ENCODE measurements at places on chromosomes 3 and 15.
A peak's percentile ranks its signal among the peaks of the same experiment; 100 is the strongest.

DNA sequence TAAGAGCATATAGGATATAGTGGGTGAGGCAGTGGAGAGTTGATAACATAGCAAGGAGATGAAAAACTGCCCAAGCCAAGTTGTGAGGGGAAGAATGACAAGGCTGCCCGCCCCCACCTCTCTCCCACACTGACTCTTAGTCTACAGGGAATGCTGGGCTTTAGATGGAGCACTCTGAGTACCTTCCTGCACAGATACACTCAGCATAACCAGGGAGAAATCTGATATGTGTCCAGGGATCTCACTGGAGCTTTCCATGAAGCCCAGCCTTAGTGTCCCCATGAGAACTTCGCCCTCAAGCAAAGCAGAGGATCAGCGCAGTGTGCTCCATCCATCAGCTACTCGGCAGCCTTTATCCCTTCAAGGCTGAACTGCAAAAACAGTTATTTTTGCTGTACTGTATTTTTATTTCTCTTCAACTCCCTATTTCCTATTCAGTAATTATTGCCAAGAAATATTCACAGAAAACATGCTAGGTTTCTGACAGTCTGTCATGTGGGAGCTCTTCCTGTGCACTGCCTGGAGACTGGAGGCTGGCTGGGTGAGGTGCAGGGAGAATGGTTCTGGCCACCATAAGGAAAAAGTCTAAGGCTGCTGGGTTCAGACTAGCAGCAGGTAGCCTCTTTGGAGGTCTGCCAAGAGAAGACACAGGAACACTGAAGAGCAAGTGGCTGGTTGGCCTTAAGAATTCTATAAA, 475.2 kb upstream of the PPP2R3A start:
- no peak for ATAC-seq

DNA sequence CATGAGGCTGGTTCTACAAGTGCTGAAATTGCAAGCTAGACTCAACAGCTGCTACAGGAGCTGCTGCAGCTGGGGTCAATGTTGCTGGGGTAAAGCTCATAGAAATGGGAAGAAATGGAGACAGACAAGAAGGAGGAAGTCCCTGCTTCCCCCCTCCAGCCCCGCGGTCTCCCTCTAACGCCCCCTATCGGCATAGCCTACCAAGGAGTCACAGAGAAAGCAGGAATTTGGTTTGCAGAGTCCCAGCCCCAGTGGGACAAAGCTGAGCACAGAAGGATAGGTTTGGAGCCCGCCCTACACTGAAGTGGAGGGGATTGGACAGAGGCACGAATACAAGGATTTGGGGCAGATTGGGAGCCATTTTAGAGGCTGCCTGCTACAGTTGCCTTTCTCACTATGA, 176.9 kb upstream of the ANKRD28 start:
- ATAC-seq, result no peak

GRCh38 chr3:52771334-52771681, 568 bp upstream of the NEK4 start:
- ATAC-seq, result peak; percentile 12

- no peak for ATAC-seq
Observed at GRCh38 chr3:139285691-139286090, 58.1 kb upstream of the MRPS22 start.

DNA sequence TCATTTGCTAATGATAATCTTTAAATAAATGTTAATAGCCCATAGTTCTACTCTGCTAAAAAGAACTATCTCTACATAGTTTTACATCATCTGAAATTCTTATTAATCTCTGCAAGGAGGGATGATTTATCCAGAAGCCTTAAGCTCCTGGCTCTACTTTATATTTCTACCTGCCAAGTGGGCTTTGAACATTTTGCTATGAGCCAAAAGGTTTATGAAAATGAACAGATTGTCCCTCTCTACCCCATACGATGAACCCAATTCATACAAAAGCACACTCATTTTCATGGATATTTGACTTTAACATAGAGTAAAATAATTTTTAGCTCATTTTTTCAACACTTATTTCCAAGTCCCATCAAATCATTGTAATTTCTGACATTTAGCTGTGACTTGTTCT, 611.0 kb downstream of the NSUN3 start:
- no peak for ATAC-seq

- no peak for ATAC-seq
Observed at GRCh38 chr15:56150204-56150603, 93.5 kb downstream of the RFX7 start.

- ATAC-seq, result no peak
Observed at GRCh38 chr3:48962340-48962739, 27.7 kb upstream of the P4HTM start.

DNA sequence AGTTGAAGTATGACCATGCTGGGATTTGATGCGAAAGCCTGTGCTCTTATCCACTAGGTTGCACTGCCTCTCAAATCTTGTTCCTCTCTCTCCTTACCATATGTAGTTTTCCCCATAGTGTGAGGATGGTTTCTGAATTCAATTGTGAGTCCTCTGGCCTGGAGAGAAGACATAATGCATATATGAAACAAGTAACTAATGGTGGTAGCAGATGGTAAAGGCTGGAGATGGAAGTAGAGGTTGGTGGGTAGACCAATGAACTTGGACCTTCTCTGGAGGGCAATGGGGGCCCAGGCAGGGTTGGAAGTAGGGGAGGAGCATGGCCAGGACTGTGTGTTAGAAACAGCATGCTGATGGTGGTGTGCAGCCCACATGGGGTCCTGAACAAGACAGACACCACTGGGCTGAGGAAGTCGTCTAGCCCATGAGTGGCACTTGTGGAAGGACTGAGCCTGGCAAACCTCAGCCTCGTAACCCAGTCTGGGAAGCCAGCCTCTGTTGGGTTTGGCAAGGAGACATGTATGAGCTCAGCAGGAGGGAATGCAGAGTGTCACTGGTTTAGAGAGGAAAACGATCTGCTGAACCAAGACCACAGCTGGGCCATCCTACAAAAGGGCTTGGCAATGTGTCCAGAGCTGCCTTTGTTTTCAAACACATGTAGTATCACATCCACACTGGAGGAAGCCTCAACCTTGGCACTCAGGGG, 18.5 kb upstream of the LMCD1 start:
- ATAC-seq, result no peak

DNA sequence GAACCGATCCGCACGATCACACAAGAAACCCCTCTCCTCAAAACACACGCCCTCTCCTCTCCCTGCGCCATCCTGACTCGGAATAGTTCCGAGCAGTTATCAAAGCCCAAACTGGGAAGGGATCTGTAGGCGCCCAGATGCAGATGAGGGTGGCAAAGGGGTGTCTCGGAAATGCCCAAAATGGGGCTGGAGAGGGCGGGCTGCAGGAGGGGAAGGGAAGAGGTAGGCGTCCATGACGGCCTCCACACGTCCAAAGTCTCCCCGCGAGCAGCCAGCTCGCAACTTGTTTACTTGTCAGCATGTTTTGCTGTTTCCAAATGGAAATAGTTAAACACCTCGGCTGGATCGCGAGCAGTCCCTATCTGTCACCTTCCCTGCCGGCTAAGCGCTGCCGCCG, 1.5 kb downstream of the NTRK3 start:
- ATAC-seq, result no peak

- ATAC-seq, result no peak
Observed at GRCh38 chr3:11575677-11576076, 68.0 kb downstream of the VGLL4 start.

DNA sequence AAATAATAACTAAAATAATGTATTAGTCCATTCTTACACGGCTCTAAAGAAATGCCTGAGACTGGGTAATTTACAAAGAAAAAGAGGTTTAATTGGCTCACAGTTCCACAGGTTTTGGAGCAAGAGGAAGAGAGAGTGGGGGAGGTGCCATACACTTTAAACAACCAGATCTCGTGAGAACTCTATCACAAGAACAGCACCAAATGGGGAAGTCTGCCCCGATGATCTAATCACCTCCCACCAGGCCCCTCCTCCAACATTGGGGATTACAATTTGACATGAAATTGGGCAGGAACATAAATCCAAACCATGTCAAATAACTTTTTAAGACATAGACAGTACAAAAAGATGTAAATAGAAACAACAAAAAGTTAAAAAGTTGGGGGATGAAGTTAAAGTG, 63.2 kb downstream of the ILDR1 start:
- no peak for ATAC-seq

- no peak for ATAC-seq
Observed at GRCh38 chr3:183328823-183329222, 75.8 kb downstream of the B3GNT5 start.

GRCh38 chr3:101217472-101218245, 102.7 kb downstream of the IMPG2 start:
- ATAC-seq, result no peak

DNA sequence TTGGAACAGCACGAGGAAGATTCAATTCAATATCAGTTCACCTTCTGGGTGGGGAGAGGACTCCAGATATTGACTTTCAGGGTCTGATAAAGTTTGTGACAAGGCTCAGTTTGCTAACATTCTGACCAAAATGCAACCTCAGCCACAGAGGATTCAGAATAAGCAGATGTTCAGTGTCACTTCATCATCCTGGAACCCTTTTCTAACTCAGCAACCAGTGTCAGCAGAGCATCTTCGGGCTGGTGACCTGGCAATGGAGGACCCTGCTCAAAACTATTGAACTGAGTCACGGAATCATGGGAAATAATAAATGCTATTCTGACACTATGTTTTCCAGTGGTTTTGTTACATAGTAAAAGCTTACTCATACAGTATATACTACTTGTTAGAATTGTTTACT, 433.4 kb upstream of the CFAP20DC start:
- no peak for ATAC-seq

DNA sequence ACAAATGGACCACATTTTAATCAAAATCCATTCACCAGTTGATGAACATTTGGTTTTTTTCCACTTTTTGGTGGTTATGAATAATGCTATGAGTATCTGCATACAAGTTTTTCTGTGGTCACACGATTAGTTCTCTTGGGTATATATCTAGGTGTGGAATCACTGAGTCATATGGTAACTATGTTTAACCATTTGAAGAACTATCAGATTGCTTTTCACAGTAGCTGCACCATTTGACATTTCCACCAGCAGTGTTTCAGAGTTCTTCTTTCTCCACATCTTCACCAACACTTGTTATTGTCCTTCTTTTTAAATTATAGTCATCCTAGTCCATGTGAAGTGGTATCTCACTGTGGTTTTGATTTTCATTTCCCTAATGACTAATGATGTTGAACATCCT, 33.3 kb upstream of the ATG7 start:
- ATAC-seq, result no peak

GRCh38 chr3:128572644-128573105, 77.9 kb downstream of the RPN1 start:
- ATAC-seq, result no peak

DNA sequence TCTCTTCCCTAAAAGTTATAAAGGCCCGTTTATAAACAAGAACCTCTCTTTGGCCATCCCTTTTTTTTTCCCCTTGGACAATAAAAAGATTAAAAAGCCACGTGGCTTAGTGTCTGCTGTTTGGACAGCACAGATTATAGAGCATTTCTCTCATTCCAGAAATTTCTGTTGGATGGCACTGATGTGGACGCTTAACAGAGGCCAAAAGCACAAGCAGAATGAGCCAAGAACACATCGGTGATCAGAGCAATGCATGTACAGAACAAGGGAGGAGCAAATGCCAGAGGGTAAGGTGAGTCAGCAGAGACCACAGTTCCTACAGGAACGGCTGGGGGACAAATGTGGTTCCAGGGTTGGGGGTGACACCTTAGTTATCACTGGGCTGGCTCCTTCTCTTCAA, 30.3 kb upstream of the CTNNB1 start:
- no peak for ATAC-seq

GRCh38 chr3:25938566-25939325, 148.9 kb downstream of the OXSM start:
- ATAC-seq, result no peak

GRCh38 chr15:47746516-47746915, 29.2 kb downstream of the SEMA6D start:
- no peak for ATAC-seq

- ATAC-seq, result no peak
Observed at GRCh38 chr3:46477756-46478155, 13.1 kb upstream of the LTF start.

- peak; percentile 70 for ATAC-seq
Observed at GRCh38 chr15:96345560-96346399, 15.3 kb downstream of the NR2F2 start.

DNA sequence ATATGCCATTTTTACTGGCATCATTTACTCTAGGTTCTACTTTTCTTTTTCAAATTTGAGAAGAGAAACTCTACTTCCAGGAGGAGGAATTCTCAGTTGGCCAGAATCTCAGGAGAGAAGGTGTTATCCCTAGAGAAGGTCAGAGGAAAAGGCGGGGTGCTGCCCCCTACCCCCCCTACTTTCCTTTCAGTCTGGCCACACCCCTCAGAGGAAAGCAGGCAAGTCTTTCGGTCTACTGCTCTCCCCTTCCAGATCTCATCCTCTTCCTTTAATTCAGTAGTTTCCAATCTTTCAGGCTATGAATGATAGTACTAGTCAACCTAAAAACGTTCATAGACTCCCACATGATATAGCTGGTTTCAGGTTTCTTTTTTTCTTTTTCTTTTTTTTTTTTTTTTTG, 366.5 kb upstream of the TBL1XR1 start:
- no peak for ATAC-seq

GRCh38 chr3:16658004-16658924, 53.0 kb upstream of the DAZL start:
- ATAC-seq, result no peak

DNA sequence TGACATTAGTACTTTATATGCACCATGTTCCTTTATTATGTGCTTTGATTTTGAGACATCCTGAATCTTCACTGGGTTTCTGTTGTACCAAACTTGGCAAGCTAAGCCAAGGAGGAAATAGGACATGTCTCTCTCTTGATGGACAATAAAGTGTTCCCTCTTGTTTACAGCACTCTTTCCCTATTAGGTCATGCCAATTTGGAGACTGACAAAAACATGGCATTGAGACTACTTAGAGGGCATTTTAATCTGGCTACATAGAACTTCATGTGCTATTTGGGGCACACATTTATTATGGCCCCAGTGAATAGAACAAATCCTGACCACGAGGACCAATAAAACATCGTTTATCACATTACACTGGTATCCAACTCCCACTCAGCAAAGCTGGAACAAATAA, 85.3 kb upstream of the TNFSF10 start:
- ATAC-seq, result no peak

- no peak for ATAC-seq
Observed at GRCh38 chr3:125079675-125080045, 23.9 kb upstream of the HEG1 start.

DNA sequence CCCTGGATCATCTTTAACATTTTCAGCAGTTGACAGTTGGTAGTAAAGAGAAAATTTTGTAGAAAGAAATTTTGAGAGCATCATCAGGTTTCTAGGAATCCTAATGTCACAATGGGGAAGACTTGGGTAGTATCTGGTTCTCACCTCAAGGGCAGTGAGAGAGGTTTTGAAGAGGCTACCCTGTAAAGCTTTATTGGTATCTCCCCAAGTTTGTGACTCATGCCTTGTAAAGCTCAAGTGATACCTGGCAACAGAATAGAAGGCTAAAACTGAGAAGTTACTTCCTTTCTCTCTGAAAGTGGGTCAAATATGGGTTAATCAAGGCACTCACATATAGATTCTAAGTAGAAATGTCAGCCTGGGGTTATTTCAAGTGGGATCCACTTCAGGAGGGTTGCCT, 196.4 kb downstream of the SUCNR1 start:
- ATAC-seq, result no peak

Measured in motor neuron (in vitro differentiated cells).